NCI-H1092 treated with DMSO at 0.1 percent for 48 hours (cell line): ENCODE measurements at places on chromosomes 6 and 20.

GRCh38 chr20:18524646-18525045, 16.9 kb downstream of the SEC23B start:
- DNase-seq: no peak

DNA sequence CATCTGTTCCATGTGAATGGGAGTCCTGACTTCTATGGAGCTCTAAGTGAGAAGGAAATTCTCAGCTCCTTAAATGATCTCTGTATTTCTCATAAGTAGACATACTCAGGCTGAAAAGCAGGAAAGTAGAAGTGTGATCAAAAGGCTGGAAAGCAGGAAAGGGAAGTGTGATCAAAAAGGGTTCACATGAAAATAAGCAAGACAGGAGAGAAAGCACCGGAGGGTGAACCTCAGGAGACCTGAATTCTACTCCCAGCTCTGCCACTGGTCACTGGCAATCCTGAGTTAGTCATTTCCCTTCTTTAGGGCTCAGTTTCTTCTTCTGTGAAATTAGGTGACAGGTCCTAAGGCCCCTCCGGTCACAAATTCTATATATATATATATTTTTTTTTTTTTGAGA, 55.5 kb upstream of the TRERF1 start:
- no peak for DNase-seq

DNA sequence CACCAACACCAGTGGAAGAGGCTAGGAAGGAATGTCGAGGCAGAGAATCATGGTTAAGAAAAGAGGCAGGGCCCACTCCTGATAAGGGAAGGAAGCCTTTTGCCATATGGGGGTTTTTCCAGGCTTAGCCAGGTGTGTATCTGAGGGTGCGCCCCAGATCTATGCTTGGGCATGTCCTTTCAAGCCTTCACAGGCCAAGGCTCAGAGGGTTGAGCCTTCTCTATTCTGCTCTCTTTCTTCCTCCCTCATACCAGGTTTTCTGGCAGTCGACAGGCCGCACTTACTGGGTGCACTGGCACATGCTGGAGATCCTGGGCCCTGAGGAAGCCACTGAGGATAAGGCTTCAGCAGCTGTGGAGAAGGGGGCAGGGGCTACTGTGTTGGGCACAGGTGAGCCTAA, 4.7 kb downstream of the CUL9 start:
- no peak for DNase-seq

DNA sequence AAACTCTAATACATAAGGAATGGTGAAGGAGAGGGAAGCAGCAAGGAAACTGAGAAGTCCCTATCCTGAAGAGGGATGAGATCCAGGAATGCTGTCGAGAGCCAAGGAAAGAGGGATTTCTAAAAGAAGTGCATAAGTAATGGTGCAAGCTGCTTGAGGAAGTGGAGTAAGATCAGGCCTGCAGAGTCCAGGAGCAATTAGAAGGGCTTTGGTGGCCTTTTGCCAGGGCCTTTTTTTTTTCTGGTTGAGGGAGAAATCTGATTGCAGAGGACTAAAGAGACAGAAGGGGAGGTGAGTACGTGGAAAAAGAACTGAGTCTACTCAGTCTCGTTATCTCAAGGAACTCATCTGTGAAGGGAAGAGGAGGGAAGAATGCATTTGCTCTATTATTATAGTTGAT, 396.2 kb downstream of the UTRN start:
- DNase-seq: no peak

GRCh38 chr6:165298875-165299274, 10.5 kb downstream of the C6orf118 start:
- no peak for DNase-seq

DNA sequence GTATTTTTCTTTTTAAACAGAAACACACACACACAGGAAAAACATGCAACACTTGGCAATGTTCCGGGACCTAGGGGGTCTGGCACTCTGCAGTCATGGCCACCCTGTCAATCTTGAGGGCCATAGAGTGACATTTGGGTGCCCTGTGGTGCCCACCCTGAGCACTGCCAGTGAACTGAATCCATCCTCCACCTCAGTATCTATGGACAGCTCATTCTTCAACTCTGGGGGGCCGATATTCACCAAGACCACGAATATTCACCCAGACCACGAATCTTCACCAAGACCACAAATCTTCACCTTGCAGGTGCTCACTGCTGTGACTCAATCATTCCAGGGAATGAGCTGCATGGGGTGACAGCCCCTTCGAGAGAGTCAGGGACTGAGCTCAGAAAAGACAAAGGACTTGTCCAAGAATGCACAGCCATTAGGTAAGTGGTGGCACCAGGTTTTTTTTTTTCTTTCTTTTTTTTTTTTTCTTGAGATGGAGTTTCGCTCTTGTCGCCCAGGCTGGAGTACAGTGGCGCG, 19.1 kb downstream of the SNAI1 start:
- no peak for DNase-seq

DNA sequence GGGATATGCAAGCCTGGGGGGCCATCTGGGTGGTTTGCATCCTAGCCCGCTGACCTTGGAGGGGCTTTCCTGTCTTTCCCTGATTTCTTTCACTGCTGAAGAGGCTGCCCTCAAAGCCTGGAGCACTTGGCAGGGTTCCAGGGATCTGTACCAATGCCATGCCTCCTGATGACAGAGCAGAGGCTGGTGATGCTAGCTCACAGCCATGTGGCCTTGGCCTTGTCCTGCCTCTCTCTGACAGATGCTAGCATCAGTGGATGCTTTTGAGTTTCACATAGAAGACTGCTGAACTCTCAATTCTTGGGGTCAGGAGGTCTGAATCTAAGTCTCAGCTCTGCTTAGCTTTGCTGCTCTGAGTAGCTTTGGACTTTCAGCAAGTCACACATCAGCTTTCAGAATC, 21.9 kb upstream of the RREB1 start:
- no peak for DNase-seq

- DNase-seq: no peak
These were observed 25.7 kb upstream of the SIRT5 start for GRCh38 chr6:13548500-13549210.

DNA sequence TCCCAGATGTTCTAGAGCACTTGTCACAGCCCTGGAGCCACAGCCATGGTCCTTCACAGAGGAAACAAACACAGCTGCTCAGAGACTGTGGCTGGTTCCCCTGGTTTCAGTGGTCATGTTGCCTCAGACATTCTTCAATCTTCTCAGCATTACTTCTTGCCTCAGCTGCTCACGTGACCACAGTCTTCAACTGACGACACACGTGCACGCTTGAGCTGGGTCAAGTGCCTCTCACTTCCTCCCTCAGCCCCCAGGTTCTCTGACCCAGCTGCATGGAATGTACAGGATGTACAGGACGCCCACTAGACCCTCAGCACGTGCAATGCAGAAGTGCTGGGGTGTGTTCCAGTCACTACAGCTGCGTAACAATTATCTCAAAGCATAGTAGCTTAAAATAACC, 159.8 kb upstream of the GGTLC1 start:
- DNase-seq: no peak

GRCh38 chr6:106829451-106829850, 145.1 kb downstream of the CD24 start:
- no peak for DNase-seq

GRCh38 chr6:127868338-127868737, 32.5 kb downstream of the THEMIS start:
- no peak for DNase-seq

DNA sequence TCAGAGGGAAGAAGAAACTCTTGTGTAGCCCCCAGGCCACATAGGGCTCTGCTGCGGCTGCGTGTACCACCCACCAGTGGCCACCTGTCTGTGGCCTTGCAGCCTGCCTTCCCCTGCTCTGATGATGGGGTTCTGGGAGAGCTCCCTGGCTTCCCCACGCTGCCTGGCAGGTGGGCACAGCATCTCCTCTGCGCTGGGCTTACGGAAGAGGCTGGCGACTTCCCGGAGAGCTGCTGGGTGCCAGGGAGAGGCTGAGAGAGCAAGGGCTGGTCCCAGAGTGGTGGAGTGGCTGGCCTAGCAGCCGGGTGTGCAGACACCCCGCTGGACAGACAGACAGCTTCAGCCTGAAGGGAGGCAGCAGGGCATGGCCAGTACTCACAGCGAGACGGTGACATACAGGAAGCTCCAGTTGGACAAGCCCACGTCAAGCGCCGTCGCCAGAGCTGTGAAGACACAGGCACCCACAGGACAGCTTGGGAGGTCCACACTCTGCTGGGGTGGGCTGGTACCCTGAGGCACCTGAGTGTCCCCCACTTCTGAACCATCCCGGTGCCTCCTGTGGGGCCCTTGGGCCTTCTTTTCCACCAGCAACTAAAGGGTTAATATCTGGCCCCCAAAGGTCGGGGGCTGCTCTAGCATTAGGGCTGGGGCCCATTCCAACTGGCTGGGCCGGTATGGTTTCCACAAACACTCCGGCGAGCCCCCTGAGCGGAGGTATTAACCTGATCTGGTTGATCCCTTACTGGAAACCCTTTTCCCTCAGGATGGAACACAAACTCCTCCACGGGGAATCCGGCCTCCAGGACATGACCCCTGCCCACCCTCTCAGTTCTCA, 48.1 kb upstream of the CDH22 start:
- DNase-seq: no peak
